CD4-positive, alpha-beta T cell (primary cell): ENCODE measurements at places on chromosomes 16 and 17.

DNA sequence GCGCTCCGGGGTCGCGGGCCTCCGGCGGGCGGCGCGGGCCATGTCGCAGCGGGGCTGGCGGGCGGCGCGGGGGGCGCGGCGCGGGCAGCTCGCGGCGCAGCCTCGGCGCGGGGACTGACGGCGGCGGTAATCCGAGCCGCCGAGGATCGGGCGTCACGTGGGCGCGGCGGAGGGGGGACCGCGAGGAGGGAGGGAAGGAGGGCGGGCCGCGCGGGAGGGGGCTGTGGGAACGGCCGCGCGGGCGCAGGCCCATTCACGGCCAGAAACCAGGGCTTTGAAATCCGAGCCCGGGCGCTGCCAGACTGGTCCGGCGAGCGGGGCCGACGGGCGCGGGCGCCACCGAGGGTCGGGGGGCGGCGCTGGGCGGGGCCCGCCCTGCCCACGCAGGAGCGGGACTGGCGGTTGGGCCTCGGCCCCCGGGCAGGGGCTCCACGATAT lies at the start of gene MTSS2:
Gene MTSS2, minus strand, starts transcription at position 116 of the 438 bp plus-strand sequence. CDS start 262 bp downstream, outside the sequence.
- no peak within 1 kb of the TSS for H3K27ac ChIP-seq
- H3K4me3 ChIP-seq: peak within 1 kb of the TSS; percentile 7
- H3K27me3 ChIP-seq: peaks cover 19% of the 10 kb centered on the region
- no peak for DNase-seq

GRCh38 chr17:73592501-73592961 lies 51.7 kb downstream of the SDK2 start:
- no peaks in the 10 kb centered on the region for H3K36me3 ChIP-seq
- H3K4me1 ChIP-seq: peaks cover 79% of the 10 kb centered on the region
- H3K27ac ChIP-seq: peak overlapping the region; percentile 61
- peak; percentile 12 for DNase-seq

- H3K27me3 ChIP-seq: no peaks in the 10 kb centered on the region
- no peak overlapping the region for H3K4me3 ChIP-seq
- H3K36me3 ChIP-seq: peaks cover 40% of the 10 kb centered on the region
Observed at GRCh38 chr17:68539548-68540467, 27.6 kb downstream of the PRKAR1A start.

DNA sequence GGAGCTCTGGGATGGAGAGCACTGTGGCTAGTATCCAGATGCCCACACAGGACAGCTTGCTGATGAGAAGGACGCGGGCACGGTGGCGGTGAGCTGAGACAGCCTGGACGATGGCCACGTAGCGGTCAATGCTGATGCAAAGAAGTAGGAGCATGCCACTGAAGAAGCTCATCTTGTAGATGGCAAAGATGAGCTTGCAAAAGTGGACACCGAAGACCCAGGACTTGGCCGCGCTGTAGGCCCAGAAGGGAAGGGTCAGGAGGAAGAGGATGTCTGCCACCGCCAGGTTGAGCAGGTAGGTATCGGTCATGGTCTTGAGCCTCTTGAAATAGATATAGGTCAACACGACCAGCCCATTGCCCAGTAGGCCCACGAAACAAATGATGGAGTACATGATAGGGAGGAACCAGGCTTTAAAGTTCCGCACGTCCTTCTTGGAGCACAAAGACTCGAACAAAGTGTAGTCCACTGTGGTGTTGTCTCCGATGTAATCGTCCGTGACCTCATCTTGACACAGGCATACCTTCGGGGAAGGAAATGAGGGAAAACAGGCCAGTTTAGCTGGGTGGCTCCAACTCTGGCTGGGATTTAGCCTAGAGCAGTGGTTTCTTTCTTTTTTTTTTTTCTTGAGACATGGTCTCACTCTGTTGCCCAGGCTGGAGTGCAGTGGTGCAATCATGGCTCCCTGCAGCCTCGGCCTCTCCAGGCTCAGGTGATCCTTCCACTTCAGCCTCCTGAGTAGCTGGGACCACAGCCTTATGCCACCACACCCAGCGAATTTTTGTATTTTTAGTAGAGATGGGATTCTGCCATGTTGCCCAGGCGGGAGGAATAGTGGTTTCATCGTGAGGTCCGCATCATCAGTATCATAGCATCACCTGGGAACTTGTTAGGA lies 9.7 kb downstream of the CCR7 start:
- H3K27me3 ChIP-seq: no peaks in the 10 kb centered on the region
- DNase-seq: no peak
- H3K4me3 ChIP-seq: no peak overlapping the region
- peaks cover 99% of the 10 kb centered on the region for H3K4me1 ChIP-seq
- H3K27ac ChIP-seq: no peak overlapping the region
- H3K36me3 ChIP-seq: peaks cover 93% of the 10 kb centered on the region

- H3K4me3 ChIP-seq: peak overlapping the region; percentile 24
- peaks cover 29% of the 10 kb centered on the region for H3K4me1 ChIP-seq
- DNase-seq: no peak
- no peaks in the 10 kb centered on the region for H3K36me3 ChIP-seq
- H3K27me3 ChIP-seq: no peaks in the 10 kb centered on the region
Observed at GRCh38 chr16:649631-650030, 466 bp downstream of the WDR90 start.

DNA sequence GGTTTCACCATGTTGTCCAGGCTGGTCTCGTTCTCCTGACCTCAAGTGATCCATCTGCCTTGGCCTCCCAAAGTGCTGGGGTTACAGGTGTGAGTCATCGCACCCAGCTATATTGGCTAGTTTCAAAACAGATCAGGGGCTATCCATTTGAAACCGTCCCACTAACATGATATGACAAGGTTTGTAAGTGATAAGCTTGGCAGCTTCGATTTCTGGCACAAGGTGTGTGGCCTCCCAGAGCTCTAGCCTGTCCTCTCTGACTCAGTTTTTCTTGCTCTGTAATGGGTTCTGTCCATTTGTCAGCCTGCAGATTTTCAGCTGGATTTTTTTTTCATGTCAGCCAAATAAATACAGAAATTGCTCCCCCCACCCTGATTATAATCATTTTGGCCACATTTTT lies 31.8 kb upstream of the TENT4B start:
- H3K4me1 ChIP-seq: peaks cover 12% of the 10 kb centered on the region
- H3K27ac ChIP-seq: no peak overlapping the region
- H3K4me3 ChIP-seq: no peak overlapping the region
- no peaks in the 10 kb centered on the region for H3K27me3 ChIP-seq

DNA sequence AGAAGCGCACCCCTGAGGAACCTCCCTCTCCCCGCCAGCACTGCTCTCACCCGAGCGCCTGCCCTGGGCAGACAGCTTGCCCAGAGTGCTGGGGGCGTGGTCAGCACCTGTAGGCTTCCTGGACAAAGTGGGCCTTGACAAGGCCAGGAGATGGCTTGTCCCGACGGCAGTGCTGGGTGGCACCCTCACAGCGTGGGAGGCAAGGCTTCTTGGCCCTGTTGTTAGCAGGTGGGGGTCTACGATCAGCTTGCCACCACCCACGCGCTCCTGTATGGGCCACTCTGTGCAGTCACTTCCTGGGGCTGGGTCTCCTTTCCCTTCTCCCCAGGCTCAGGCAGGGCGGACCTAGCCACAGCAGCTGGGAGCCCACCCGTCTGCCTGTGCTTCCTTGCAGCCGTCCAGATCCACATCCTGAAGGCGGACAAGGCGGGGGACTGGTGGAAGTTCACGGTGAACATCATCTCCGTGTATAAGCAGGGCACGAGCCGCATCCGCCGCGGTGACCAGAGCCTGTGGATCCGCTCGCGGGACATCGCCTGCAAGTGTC lies 218.0 kb downstream of the NTN1 start:
- H3K4me1 ChIP-seq: peaks cover 22% of the 10 kb centered on the region
- no peaks in the 10 kb centered on the region for H3K36me3 ChIP-seq

- H3K4me1 ChIP-seq: no peaks in the 10 kb centered on the region
- DNase-seq: no peak
- no peaks in the 10 kb centered on the region for H3K27me3 ChIP-seq
- no peak within 1 kb of the TSS for H3K4me3 ChIP-seq
- H3K27ac ChIP-seq: no peak within 1 kb of the TSS
Observed at GRCh38 chr17:40966848-40967247, at the start of gene KRT39. Gene KRT39, minus strand, starts transcription at chr17:40966948. Its CDS starts 92 bp downstream, at chr17:40966856.

GRCh38 chr17:57638284-57638683 lies 106.8 kb downstream of the CCDC182 start:
- H3K27ac ChIP-seq: no peak overlapping the region
- no peak overlapping the region for H3K4me3 ChIP-seq
- no peak for DNase-seq
- H3K4me1 ChIP-seq: no peaks in the 10 kb centered on the region

DNA sequence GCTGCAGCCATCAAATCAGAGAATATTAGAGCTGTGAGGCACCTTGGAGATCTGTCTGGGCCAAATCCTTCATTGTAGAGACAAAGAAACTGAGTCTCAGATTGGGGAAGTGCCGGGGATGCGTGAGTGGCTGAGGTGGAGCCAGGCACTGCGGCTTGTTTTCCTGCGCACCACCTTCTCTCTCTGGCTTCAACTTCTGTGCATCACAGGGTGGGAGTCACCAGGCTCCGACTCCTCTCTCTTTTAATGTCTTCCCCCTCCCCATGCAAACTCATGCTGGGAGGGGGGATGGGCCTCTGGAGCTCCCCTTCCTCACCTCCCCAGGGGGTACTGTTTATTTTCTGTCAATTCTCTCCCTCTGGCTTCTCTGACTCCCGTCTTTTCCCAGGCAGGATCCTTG lies 8.7 kb upstream of the ETV4 start:
- no peak overlapping the region for H3K27ac ChIP-seq
- H3K4me3 ChIP-seq: no peak overlapping the region
- DNase-seq: no peak
- H3K4me1 ChIP-seq: no peaks in the 10 kb centered on the region
- H3K36me3 ChIP-seq: no peaks in the 10 kb centered on the region

DNA sequence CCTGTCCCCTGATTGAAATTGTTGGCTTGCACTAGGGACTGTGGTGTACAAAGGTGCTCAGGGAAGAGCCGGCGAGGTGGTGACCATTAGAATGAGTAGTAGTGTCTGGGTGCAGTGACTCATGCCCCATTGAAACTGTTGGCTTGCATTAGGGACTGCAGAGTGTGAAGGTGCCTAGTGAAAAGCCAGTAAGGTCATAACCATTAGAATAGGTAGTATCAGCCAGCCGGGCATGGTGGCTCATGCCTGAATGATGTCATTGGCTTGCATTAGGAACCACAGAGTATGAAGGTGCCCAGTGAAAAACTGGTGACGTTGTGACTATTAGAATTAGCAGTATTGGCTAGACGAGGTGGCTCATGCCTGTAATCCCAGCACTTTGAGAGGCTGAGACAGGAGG lies 78.9 kb downstream of the ABCC6 start:
- no peak overlapping the region for H3K27ac ChIP-seq
- no peaks in the 10 kb centered on the region for H3K4me1 ChIP-seq
- no peaks in the 10 kb centered on the region for H3K27me3 ChIP-seq
- no peak overlapping the region for H3K4me3 ChIP-seq
- peaks cover 49% of the 10 kb centered on the region for H3K36me3 ChIP-seq

DNA sequence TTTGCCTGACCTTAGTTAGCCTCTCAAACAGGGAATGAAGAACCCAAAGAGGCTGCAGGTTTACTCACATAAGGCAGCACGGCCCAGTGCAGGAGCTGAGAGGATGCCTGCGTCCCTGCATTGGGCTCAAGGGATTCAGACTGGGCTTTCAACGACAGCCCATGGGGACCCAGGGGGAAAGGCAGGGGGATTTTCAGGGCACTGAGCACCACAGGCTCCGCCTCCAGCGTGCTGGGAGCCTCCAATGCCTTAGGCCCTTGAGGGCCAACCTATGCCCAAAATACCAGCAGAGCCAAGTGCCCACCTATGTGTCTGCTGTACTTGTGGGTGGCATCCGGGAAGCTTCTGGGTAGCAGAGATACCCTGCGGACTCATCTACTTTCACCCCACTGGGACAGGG lies 22.3 kb downstream of the DCAKD start:
- H3K36me3 ChIP-seq: peaks cover 64% of the 10 kb centered on the region
- DNase-seq: no peak
- H3K4me3 ChIP-seq: no peak overlapping the region
- no peaks in the 10 kb centered on the region for H3K27me3 ChIP-seq

- no peaks in the 10 kb centered on the region for H3K4me1 ChIP-seq
- H3K4me3 ChIP-seq: no peak overlapping the region
- H3K27me3 ChIP-seq: peaks cover 13% of the 10 kb centered on the region
- no peak overlapping the region for H3K27ac ChIP-seq
Observed at GRCh38 chr17:3440451-3440850, 6.8 kb upstream of the OR1E2 start.

- no peak for DNase-seq
- H3K4me1 ChIP-seq: no peaks in the 10 kb centered on the region
- no peak overlapping the region for H3K4me3 ChIP-seq
- H3K27me3 ChIP-seq: no peaks in the 10 kb centered on the region
- H3K27ac ChIP-seq: no peak overlapping the region
Observed at GRCh38 chr16:21076186-21076883, 74.3 kb downstream of the DNAH3 start.

DNA sequence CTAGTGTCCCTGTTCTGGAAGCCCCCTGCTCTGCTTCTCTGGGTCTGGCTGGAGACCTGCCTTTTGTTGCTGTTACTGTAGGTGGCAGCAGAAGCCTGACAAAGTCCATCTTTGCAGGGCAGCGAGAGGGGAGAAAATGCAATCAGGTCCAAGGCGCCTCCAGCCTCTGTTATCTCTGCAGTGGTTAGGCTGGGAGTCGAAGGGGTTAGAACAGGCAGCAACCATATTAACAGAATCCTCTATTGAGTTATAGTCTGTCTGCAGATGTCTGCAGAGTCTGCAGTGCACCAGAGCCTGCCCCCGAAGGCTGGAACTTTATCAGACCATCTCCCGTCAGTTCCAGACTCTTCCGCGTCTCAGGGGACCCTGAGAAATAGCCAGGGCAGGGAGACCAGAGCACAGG lies 404.9 kb upstream of the EEF2KMT start:
- H3K27ac ChIP-seq: no peak overlapping the region
- no peaks in the 10 kb centered on the region for H3K36me3 ChIP-seq
- H3K4me3 ChIP-seq: no peak overlapping the region
- no peak for DNase-seq
- no peaks in the 10 kb centered on the region for H3K27me3 ChIP-seq

DNA sequence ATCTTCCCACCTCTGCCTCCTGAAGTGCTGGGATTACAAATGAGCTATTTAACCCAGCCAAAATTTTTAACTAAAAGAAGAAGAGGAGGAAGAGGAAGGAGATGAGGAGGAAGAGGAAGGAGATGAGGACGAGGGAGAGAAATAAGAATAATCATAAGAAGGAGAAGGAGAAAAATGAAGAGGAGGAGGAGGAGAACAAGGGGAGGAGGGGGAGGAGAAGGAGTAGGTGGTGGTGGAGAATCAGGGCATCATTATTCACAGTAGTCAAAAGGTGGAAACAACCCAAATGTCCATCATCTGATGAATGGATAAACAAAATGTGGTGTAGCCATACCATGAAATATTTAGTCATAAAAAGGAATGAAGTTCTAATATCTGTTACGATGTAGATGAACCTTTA lies 21.2 kb upstream of the MGAT5B start:
- DNase-seq: no peak
- H3K36me3 ChIP-seq: no peaks in the 10 kb centered on the region
- H3K4me1 ChIP-seq: peaks cover 3% of the 10 kb centered on the region
- H3K27me3 ChIP-seq: peaks cover 29% of the 10 kb centered on the region
- no peak overlapping the region for H3K27ac ChIP-seq

- no peak overlapping the region for H3K4me3 ChIP-seq
- H3K36me3 ChIP-seq: no peaks in the 10 kb centered on the region
- no peak for DNase-seq
- H3K27ac ChIP-seq: no peak overlapping the region
Observed at GRCh38 chr17:76937238-76937637, 69.0 kb downstream of the MGAT5B start.

GRCh38 chr17:28574526-28574925 lies 2.2 kb downstream of the ALDOC start:
- H3K36me3 ChIP-seq: no peaks in the 10 kb centered on the region
- DNase-seq: no peak
- H3K4me3 ChIP-seq: no peak overlapping the region
- H3K27ac ChIP-seq: no peak overlapping the region
- H3K4me1 ChIP-seq: peaks cover 50% of the 10 kb centered on the region
